SIG-M5 (cell line): ENCODE measurements at places on chromosomes 5 and 9.

GRCh38 chr9:129176701-129177442 is 1.2 kb downstream of the IER5L start:
- no peak for DNase-seq

DNA sequence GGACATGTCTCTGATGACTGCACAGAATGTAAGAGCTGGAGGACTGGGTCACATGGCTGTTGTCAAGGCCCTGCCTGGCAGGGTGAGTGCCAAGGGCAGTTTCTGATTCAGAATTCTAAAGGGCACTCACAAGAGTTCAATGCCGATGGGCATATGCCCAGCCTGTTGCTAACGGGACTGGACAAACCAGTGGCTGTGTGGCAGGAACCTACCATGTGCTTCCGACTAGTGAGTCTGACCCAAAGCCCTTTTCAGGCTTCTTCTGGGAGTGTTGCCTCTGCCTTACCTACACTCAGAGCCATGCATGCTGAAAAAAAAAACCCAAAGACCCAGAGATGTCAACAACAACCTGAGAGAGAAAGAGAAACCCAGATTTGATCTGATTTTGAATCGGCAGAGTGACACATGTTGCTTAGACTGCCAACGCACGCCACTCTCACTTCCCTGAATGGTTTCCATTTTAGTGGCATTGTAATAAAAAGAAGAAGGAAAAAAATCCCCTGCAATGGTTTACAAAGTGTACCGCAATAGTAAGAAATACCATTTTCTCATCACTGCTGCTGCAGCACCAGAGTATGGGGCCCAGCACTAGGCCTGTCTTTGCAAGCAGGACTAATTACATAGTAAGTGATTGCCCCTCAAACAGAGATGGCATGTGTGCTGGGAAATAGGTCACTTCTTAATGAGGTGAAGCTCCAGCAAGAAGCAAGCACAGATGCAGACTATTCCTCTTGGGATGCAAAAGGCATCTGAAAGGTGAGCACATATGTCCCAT is 194.3 kb downstream of the PALM2AKAP2 start:
- DNase-seq, result peak; percentile 29

- no peak for DNase-seq
Observed at GRCh38 chr9:21679432-21679831, 123.0 kb upstream of the MTAP start.

GRCh38 chr5:132737982-132738681 is 786 bp upstream of the KIF3A start:
- DNase-seq, result no peak

- DNase-seq, result no peak
Observed at GRCh38 chr9:19379697-19380046, 364 bp downstream of the RPS6 start.

- DNase-seq, result no peak
Observed at GRCh38 chr9:12916042-12916441, 141.2 kb downstream of the LURAP1L start.

- DNase-seq, result no peak
Observed at GRCh38 chr9:121607434-121608167, 43.8 kb upstream of the DAB2IP start.

DNA sequence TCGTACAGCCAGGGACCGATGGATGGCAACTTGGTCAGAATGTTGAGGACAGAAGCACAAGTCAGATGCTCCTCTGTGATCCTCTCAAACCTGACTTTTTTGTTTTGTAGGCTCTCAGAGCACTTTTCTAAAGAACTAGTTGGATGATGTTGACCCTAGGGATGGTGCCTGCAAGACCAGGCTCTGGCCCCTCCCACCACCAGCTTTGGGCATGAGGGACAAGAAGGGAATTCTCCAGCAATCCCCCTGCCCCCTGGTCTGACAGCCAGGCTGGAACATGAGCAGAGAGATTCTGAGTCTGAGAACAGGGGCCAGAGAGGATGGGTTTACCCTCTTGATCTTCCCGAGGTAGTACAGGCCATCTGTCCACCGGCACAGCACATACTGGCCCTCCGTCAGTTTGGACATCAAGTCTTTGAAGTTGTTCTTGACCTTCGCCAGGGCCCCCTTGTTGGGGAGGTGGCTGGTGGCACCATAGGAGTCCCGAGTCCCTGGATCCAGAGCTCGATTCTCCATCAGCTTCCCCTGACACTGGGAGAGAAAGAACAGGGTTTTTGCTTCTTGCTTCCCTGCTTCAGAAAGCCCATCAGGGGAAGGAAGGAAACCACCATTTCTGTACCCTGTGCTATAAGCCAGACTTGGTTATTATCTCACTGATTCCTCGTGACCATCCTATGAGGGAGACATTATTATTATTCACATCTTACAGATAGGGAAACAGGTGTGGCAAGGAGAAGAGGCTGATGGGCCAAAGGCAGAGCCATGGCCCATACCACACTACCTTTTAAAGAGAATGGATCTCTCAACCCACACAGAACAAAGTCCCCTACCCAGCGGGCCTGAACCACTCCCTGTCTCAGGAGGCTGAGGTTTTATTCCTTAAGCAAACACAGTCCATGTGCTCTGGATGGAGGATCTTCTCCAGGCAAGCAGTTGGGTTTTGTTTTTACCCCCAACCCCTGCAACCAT is 2.5 kb downstream of the PHF19 start:
- DNase-seq, result no peak

DNA sequence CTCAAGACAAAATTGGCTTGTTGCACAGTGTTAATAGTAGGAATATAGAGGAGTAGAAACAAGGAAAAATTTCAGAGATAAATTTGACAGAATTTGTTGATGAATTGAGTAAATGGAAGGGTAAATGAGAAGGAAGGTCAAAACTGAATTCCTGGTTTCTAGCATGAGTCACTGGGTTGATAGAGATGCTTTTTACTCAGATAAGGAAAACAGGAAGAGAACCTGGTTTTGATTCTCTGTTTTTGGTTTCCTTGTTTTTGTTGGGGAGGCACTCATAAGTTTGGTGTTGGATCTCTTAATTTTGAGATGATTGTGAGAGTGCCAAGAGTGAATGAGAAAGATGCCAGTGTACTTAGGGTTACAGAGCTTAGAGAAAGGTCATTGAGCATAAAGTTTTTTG is 7.1 kb downstream of the LRRC70 start:
- DNase-seq, result no peak
